ENCODE measurements at places on chromosomes 3 and 15. TPM values are rescaled to one million over a fixed set of nuclear protein-coding genes. Genes with fewer than 3 reads are reported as not detected.

Gene FAM131A
- 30.1 TPM for total RNA-seq

Gene IMP3
- 212 TPM for total RNA-seq

Gene SLC12A8
- total RNA-seq = 12.5 TPM

Gene OXSM
- total RNA-seq = 14.5 TPM

Gene IL17RE
- total RNA-seq = 10.8 TPM

Gene FAM81A
- 0.04 TPM for total RNA-seq

Gene ATP8B4
- total RNA-seq = not detected

Gene AMOTL2
- total RNA-seq = 55.9 TPM

Gene CHDH
- total RNA-seq = 0.08 TPM

Gene ADAMTS9
- total RNA-seq = 0.08 TPM

Gene GPR171
- not detected for total RNA-seq

Gene PLA2G4B
- total RNA-seq = 1.7 TPM

Gene CCR8
- not detected for total RNA-seq

Gene WWTR1
- 21.0 TPM for total RNA-seq

Gene GJD2
- not detected for total RNA-seq

Gene C3orf22
- not detected for total RNA-seq

Gene CDHR4
- not detected for total RNA-seq

Gene PRR20G
- total RNA-seq = not detected

Gene SLC51A
- not detected for total RNA-seq

Gene GPR62
- total RNA-seq = not detected

Gene GOLGA8G
- total RNA-seq = not detected

Gene C3orf62
- 1.0 TPM for total RNA-seq

Gene HHLA2
- total RNA-seq = not detected

Gene HYAL1
- 3.0 TPM for total RNA-seq

Gene ASB14
- not detected for total RNA-seq

Gene GOLGA8T
- not detected for total RNA-seq

Gene ATP13A5
- total RNA-seq = not detected

Gene ANKUB1
- total RNA-seq = 0.31 TPM

Gene CCDC33
- total RNA-seq = not detected

Gene PPIB
- total RNA-seq = 789 TPM

Gene CD86
- total RNA-seq = 0.16 TPM

Gene WNT5A
- total RNA-seq = 25.1 TPM

Gene CHL1
- total RNA-seq = 0.08 TPM

Gene IQCF5
- total RNA-seq = not detected

Gene CLDN18
- not detected for total RNA-seq

Gene CLDN16
- not detected for total RNA-seq

Gene ARID3B
- 6.8 TPM for total RNA-seq

Gene ALPK3
- total RNA-seq = 0.08 TPM

Gene PIGZ
- 1.1 TPM for total RNA-seq

Gene LYZL4
- not detected for total RNA-seq

Gene CNTN3
- 1.9 TPM for total RNA-seq

Gene CHRD
- total RNA-seq = not detected

Gene SLC15A2
- total RNA-seq = 2.2 TPM

Gene CNTN4
- total RNA-seq = not detected

Gene PPP1R14D
- total RNA-seq = not detected

Gene DCBLD2
- total RNA-seq = 246 TPM

Gene RTP1
- total RNA-seq = not detected

Gene EPHA3
- not detected for total RNA-seq

Gene GP9
- not detected for total RNA-seq

Gene GRM7
- not detected for total RNA-seq

Gene GPR156
- not detected for total RNA-seq
